ENCODE measurements at places on chromosomes 1 and 21. TPM values are rescaled to one million over a fixed set of nuclear protein-coding genes. Genes with fewer than 3 reads are reported as not detected.

- DNase-seq: no peak
These were observed 232.1 kb upstream of the KAZN start for GRCh38 chr1:14366091-14367018.

DNA sequence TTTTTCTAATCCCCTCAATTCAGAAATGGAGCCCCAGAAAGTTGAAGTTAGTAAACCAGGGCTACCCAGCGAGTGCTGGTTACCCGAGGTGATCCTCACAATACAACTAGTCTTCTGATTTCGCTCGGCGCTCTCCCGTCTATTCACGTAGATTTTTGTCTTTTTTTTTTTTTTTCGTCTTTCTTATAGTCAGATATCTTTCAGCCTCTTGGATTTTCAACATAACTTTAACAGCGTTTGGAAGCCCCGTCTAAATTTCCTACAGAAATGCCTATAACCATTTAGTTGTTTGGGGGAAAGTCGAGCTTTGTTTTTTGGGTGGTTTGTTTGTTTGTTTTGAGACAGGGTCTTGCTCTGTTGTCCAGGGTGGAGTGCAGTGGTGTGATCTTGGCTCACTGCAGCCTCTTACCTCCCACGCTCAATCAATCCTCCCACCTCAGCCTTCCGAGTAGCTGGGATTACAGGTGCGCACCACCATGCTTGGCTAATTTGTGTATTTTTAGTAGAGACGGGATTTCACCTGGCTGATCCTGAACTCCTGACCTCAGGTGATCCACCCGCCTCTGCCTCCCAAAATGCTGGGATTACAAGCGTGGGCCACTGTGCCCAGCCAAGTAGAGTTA lies 818 bp upstream of the TMEM50B start:
- no peak for DNase-seq

DNA sequence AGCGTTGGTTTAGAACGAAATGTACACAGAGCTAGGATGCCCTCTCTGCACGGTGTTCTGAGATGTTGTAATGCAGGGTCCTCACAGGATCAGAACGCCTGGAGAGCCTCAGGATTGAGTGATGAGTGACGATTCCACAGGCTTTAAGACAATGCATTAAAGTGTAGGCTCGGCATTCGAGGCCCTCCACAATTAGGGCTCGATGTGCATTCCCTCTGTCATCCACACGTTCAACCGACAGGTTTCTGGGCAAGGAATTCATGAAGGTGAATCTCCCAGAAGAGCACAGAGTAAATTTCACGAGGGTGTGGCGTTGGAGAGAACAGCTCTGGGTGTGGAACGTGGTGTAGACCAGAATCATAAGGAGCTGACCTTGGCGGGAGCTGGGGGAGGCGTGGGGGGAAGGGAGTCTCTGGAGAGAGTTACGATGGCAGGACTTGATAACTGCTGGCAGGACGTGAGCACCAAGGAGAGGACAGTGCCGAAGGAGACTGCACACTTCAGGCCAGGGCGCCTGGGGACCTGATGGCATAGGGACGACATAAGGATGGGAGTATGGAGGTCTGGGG lies 51.0 kb upstream of the EFHD2 start:
- DNase-seq: no peak

GRCh38 chr1:11862890-11863289 lies 4.1 kb upstream of the NPPB start:
- no peak for DNase-seq

GRCh38 chr1:198629610-198630009 lies 9.2 kb upstream of the PTPRC start:
- DNase-seq: no peak

The GAS5 gene
- total RNA-seq: 754 TPM
